ENCODE measurements at places on chromosomes 2 and 18. TPM values are rescaled to one million over a fixed set of nuclear protein-coding genes. Genes with fewer than 3 reads are reported as not detected.

The SERPINB13 gene
- total RNA-seq, result not detected

The SCN9A gene
- total RNA-seq, result 9.1 TPM

The KATNAL2 gene
- 13.7 TPM for total RNA-seq

The NFATC1 gene
- 2.0 TPM for total RNA-seq

DNA sequence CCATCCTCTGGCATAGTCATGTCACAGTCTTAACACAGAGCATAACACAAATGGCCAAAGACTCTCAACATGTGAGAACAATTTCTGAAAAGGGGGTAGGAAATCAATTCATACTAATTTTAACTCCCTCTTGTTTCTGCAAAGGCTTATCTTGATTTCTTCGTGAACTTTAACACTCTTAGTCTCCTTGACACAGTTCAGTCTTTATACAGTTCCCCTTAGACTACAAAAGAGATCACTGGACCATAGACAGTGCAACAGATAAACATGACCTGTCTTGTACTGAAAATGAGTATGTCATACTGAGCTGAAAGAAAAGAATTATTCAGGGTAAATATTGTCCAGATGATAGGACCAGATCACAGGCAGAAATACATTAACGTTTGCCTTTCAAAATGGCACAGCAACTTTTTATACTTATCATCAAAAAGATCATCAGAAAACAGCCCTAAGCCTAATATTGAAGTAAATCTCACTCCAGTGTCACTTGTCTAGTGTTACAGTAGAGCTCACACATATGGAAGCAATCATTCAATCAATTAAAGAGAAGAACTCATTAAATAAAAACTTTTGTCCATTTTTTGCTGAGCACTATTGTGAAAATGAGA is 56.4 kb upstream of the VRK2 start:
- no peak for ATAC-seq

DNA sequence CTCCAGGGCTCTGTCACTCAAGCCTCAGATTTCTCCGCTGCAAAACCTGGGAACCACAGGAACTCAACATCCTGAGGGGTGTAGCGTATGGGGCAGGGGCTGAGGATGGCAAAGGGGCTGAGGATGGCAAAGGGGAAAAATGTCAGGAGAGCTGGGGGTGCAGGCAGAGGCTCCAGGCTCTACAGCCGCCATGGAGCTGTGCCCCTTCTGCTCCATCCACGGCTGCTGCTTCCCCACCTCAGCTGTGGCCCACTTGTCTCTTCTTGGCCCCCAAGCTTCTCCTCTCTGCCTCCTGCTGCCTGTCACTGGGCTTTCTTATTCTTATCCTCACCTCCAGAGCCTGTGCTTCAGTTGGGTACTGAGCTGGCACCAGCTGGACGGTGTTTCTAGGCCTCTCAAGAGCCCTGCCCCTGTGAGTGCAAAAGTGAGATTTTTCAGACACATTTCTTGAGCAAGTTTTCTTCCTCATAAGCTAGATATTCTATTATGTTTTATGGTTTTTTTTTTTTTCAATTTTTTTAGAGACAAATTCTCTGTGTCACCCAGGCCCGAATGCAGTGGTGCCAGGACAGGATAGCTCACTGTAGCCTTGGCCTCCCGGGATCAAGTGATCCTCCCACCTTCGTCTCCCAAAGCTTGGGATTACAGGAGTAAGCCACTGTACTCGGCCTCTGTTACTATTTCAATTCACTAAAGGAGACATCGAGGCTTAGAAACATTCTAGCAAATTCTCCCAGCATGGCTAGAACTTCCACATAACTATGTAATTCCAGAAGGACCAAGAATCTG is 49.0 kb downstream of the MARCO start:
- ATAC-seq, result no peak

DNA sequence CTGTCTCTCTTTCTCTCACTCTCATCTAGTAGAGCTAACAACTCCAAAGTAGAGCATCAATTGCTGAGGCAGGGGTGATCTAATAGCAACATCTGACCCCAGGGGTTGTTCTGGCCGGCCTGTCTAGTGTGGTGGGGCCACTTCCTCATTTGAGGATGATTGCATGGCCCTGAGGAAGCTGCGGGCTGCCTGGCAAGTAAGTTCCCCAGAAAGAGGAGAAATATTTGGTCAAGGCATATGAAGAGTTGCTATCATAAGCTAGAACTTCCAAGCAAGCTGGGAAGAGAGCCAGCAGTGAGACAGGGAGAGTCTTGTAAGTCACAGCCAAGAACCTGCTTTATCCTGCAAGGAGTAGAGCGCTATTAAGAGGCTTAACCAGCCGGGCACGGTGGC is 50.8 kb upstream of the TMEM87B start:
- no peak for ATAC-seq

DNA sequence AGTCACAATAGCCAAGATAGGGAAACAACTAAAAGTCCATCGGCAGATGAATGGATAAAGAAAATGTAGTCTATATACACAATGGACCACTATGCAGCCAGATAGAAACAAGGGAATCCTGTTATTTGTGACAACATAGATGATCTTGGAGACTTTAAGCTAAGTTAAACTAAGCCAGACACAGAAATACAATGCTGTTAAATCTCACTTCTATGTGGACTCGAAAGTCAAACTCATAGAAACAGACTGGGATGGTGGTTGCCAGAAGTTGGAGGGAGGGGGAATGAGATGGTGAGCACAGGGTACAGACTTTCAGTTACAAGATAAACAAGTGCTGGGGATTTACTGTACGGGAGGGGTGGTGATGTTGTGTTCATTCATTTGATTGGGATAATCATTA is 5.4 kb upstream of the CNDP1 start:
- no peak for ATAC-seq

- ATAC-seq, result no peak
Observed at GRCh38 chr2:197759625-197760292, 25.4 kb downstream of the BOLL start.

GRCh38 chr2:218266316-218266979 is 3.5 kb downstream of the AAMP start:
- ATAC-seq, result no peak

All from motor neuron (in vitro differentiated cells).